ENCODE measurements at places on chromosomes 13 and 19.
A peak's percentile ranks its signal among the peaks of the same experiment; 100 is the strongest.

DNA sequence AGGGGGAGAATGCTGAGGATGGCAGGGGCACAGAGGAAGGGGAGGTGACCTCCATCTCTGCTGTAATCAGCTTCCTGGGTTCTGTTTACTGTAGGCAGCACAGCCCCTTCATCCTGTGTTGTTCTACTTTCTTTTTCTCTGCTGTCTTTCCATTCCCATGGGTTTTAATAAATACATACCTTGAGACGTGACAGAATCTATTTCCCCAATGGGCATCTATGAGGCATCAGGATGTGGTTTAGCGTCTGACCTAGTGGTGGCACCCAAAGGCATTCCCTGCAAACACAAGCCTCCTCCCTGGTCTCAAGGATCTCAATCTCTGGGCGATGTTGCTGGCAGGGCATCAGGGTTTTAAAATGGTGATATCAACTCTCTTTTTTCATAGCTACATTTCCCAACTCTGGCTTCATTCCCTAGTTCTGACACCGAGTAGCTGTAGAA lies 60.8 kb downstream of the ALOX5AP start:
- DNase-seq: no peak

DNA sequence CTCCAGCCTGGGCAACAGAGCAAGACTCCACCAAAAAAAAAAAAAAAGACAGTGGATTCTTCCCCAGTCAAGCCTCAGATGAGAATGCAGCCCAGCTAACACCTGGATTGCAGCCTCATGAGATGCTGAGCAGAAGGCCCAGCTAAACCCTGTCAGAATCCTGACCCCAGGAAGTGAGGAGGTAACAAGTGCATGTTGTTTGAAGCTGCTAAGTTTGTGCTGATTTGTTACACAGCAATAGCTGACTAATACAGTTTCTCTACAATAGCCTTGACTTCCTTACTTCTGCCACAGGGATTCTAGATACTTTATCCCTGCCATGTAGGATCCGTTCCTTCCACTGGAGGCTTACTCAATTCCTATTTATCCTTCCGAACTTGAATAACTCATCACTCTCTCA lies 20.5 kb downstream of the TMPRSS9 start:
- no peak for DNase-seq

- DNase-seq: no peak
Observed at GRCh38 chr13:30354493-30355383, 47.4 kb upstream of the KATNAL1 start.

- peak; percentile 74 for DNase-seq
Observed at GRCh38 chr19:48636859-48637448, at the start of gene DBP. Gene DBP (minus strand): TSS chr19:48637379. CDS start chr19:48636994, 385 bp downstream.

- DNase-seq: no peak
Observed at GRCh38 chr13:88031980-88032559, 360.9 kb downstream of the SLITRK5 start.

Data from ovary (tissue), 10 donors.